ENCODE measurements at places on chromosomes 7 and 10. TPM values are rescaled to one million over a fixed set of nuclear protein-coding genes. Genes with fewer than 3 reads are reported as not detected.

The PLXDC2 gene
- 3.8 TPM for total RNA-seq

The PNLIPRP1 gene
- total RNA-seq, result not detected

The GOLGA7B gene
- total RNA-seq, result not detected

The GRID2IP gene
- total RNA-seq, result under 0.01 TPM

The AKR1D1 gene
- total RNA-seq, result not detected
